ENCODE measurements at places on chromosomes 3 and 15.

DNA sequence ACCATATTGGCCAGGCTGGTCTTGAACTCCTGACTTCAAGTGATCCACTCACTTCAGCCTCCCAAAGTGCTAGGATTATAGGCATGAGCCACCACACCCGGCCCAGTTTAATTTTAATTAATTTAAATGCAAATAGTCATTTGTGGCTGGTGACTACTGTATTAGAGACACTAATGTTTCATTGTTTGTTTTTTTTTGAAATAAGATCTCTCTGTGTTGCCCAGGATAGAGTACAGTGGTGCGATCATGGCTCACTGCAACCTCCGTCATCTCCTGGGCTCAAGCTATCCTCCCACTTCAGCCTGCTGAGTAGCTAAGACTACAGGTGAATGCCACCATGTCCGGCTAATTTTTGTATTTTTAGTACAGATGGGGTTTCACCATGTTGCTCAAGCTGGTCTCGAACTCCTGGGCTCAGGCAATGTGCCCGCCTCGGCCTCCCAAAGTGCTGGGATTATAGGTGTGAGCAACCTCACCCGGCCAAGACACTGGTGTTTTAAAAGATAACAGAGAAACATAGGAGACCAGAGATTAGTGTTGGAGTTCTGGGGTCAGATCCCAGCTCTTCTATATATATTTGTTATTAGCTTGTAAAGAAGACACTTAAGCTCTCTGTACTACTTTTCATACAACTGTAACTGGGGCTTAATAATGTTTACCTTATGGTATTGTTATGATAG is 34.5 kb upstream of the RAB11A start:
- DNase-seq = no peak

- no peak for DNase-seq
Observed at GRCh38 chr3:105764378-105765307, 104.2 kb downstream of the CBLB start.

- DNase-seq = no peak
Observed at GRCh38 chr3:78277801-78278200, 1237.9 kb downstream of the ROBO2 start.

DNA sequence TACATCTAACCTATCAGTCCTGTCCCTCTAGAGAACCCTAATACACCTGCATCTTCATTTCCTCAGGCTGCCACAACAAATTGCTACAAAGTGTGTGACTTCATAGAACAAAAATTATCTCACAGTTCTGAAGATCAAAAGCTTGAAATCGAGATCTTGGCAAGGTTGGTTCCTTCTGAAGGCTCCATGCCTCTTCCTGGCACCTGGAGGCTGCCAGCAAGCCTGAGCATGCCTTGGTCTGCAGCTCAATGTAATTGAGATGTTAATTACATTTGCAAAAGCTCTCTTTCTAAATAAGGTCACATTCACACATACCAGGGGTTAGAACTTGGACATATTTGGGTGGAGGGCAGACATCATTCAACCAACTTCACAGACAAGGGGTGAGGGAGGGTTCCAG is 86.4 kb upstream of the ABHD17C start:
- no peak for DNase-seq
